ENCODE measurements at places on chromosomes 4 and X. TPM values are rescaled to one million over a fixed set of nuclear protein-coding genes. Genes with fewer than 3 reads are reported as not detected.

The HTR2C gene
- total RNA-seq = not detected

The DCAF8L2 gene
- total RNA-seq = not detected

The PTCHD1 gene
- total RNA-seq = 19.6 TPM

The CT45A6 gene
- total RNA-seq = not detected

The SPINK2 gene
- total RNA-seq = not detected

The PDE6B gene
- 0.41 TPM for total RNA-seq

The NPY5R gene
- total RNA-seq = not detected

The TRAPPC11 gene
- 47.6 TPM for total RNA-seq

The USP46 gene
- 5.0 TPM for total RNA-seq

The BGN gene
- 6.9 TPM for total RNA-seq

The MFAP3L gene
- total RNA-seq = 5.7 TPM

- H3K36me3 ChIP-seq = no peaks in the 10 kb centered on the region
- H3K27me3 ChIP-seq = no peaks in the 10 kb centered on the region
- no peak overlapping the region for H3K4me3 ChIP-seq
- peak overlapping the region; percentile 20 for H3K27ac ChIP-seq
These were observed 95.4 kb upstream of the MAML3 start for GRCh38 chr4:140249351-140249750.

DNA sequence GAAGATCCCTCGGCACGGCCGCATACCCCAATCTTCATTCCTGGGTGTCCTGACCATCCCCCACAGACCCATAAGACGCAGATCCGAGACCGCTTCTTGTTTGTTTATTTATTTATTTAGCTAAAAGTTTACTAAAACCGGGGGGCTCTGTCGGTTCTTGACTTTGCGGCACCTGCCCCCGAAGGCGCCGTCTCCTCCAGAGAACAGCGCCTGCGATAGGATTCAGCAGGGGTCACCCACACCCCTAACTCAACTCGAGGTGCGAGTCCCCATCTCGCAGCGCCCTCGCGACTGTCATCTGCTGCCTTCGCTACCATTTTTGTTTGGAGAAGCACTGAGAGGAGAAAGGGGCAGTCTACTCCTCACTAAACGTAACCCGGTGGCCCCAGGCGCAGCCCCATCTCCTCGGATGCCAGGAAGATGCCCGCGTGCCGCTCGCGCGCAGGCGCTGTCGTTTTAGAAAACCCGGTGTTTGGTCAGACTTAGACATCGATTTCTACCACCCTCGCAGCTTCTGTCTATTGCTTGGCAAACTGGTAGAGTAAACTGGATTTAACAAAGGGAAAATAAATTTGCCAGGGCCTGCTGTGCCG, 18.9 kb upstream of the GPR101 start:
- peak overlapping the region; percentile 41 for H3K4me3 ChIP-seq
- no peaks in the 10 kb centered on the region for H3K36me3 ChIP-seq
- DNase-seq = no peak
- no peak overlapping the region for H3K27ac ChIP-seq

GRCh38 chrX:2907295-2907694, 21.8 kb downstream of the ARSD start:
- H3K36me3 ChIP-seq = peaks cover 3% of the 10 kb centered on the region
- no peak overlapping the region for H3K27ac ChIP-seq

DNA sequence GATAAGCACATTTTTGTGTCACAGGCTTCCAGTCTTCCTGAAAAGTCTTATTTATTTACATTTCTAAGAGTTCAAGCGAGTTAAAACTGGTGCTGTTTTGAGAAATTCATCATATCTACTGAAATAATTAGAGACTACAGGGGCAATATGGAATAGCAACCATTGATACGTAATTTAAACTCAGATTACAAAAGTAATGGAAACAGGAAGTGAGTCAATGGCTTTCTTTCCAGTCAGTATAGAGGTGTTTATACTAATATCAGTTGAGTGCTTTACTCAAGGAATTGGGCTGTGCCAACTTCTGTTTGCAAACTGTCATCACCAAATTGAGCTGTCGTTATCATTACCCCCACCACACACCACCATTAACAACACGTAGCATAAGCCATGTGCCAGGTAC, 222.7 kb downstream of the COL25A1 start:
- peaks cover 12% of the 10 kb centered on the region for H3K4me1 ChIP-seq
- H3K36me3 ChIP-seq = no peaks in the 10 kb centered on the region
- no peak overlapping the region for H3K4me3 ChIP-seq

GRCh38 chr4:24578364-24578763, 6.0 kb downstream of the DHX15 start:
- no peaks in the 10 kb centered on the region for H3K4me1 ChIP-seq
- H3K27me3 ChIP-seq = no peaks in the 10 kb centered on the region
- no peak overlapping the region for H3K4me3 ChIP-seq
- H3K36me3 ChIP-seq = peaks cover 3% of the 10 kb centered on the region
- DNase-seq = no peak
- no peak overlapping the region for H3K27ac ChIP-seq

DNA sequence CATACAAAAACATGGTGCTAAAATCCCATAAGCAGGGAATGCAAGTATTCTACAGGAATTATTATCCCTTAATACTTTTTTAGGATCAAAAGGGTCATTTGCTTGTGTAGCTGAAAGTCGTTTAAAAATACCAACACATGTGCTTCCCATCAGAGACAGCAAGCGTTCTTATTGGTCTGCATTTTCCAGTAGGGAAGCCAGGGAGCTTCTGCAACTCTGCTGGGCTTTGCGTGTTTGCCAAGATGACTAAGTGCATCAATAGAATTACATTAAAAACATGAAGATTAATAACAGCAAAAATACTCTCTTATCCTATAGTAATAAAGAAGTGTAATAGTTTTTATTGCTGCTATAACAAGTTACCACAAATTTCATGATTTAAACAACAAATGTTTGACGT, 111.2 kb downstream of the QDPR start:
- H3K27me3 ChIP-seq = no peaks in the 10 kb centered on the region
- H3K36me3 ChIP-seq = no peaks in the 10 kb centered on the region
- no peak overlapping the region for H3K4me3 ChIP-seq
- no peaks in the 10 kb centered on the region for H3K4me1 ChIP-seq
- no peak overlapping the region for H3K27ac ChIP-seq
- DNase-seq = no peak

DNA sequence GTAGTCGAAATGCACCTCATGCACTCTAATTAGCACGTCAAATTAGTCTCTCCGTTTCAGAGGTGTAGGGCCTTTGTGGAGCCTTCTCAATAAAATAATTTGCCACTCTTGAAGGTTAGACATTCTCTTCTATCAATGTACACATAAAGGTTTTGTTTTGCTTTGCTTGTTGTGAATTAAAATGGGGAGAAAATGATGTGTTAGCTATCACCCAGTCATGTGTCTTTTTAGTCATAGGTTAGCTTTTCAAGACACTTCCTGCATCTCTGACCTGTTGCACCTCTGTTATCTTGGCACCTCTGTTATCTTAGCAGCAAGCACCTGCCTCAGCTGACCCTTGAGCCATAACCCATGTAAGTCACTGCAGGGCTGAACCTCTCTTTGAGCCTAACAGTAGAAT, 936 bp downstream of the TMEM144 start:
- no peak overlapping the region for H3K27ac ChIP-seq
- no peak overlapping the region for H3K4me3 ChIP-seq
- H3K36me3 ChIP-seq = no peaks in the 10 kb centered on the region

GRCh38 chr4:28835501-28835900, 1884.7 kb upstream of the PCDH7 start:
- no peak for DNase-seq
- H3K36me3 ChIP-seq = no peaks in the 10 kb centered on the region
- H3K4me1 ChIP-seq = no peaks in the 10 kb centered on the region
- no peak overlapping the region for H3K4me3 ChIP-seq
- no peaks in the 10 kb centered on the region for H3K27me3 ChIP-seq

DNA sequence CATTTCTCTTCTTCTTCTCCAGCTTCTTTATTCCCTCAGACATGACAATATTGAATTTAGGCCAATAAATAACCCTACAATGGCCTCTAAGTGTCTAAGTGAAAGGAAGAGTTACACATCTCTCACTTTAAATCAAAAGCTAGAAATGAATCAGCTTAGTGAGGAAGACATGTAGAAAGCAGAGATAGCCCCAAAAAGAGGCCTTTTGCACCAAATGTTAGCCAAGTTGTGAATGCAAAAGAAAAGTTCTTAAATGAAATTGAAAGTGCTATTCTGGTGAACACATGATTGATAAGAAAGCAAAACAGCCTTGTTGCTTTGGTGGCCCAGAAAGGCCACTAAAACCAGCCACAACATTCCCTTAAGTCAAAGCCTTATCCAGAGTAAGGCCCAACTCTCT, 146.2 kb upstream of the HHIP start:
- no peak overlapping the region for H3K4me3 ChIP-seq
- H3K27me3 ChIP-seq = no peaks in the 10 kb centered on the region
- DNase-seq = no peak
- no peaks in the 10 kb centered on the region for H3K4me1 ChIP-seq
- H3K36me3 ChIP-seq = no peaks in the 10 kb centered on the region

GRCh38 chr4:108398316-108398715, 222.1 kb upstream of the RPL34 start:
- DNase-seq = no peak
- H3K4me1 ChIP-seq = no peaks in the 10 kb centered on the region
- no peak overlapping the region for H3K27ac ChIP-seq
- H3K4me3 ChIP-seq = no peak overlapping the region
- no peaks in the 10 kb centered on the region for H3K36me3 ChIP-seq
- no peaks in the 10 kb centered on the region for H3K27me3 ChIP-seq

GRCh38 chr4:17705107-17705506, 76.3 kb downstream of the FAM184B start:
- H3K27me3 ChIP-seq = no peaks in the 10 kb centered on the region
- H3K27ac ChIP-seq = no peak overlapping the region
- DNase-seq = no peak

- H3K27ac ChIP-seq = no peak overlapping the region
- H3K4me1 ChIP-seq = no peaks in the 10 kb centered on the region
- H3K27me3 ChIP-seq = no peaks in the 10 kb centered on the region
- DNase-seq = no peak
These were observed 280.1 kb upstream of the ZFP42 start for GRCh38 chr4:187715466-187715865.

DNA sequence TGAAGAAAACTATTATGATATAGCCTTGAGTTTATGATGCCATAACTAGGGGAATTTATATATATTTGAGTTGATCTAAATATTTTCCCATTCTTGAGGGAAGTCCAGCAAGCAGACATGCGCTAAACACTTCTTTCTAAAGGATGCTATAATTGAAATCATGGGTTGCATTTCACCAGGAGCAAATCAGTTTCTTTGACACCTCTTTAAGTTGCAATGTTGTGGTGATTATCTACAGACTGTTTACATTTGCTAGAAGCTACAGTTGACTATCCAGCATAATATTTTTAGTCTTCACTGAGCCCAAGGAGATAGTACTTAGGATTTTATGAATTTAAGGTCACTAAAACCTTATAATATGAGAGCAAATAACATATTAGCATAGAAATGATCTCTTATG, 43.9 kb downstream of the ANAPC4 start:
- DNase-seq = no peak
- no peak overlapping the region for H3K27ac ChIP-seq
- H3K4me1 ChIP-seq = no peaks in the 10 kb centered on the region
- H3K4me3 ChIP-seq = no peak overlapping the region
- no peaks in the 10 kb centered on the region for H3K36me3 ChIP-seq

- H3K4me1 ChIP-seq = peaks cover 16% of the 10 kb centered on the region
- no peaks in the 10 kb centered on the region for H3K36me3 ChIP-seq
- H3K4me3 ChIP-seq = no peak overlapping the region
- no peak for DNase-seq
- H3K27me3 ChIP-seq = peaks cover 11% of the 10 kb centered on the region
These were observed 4.5 kb downstream of the HHIP start for GRCh38 chr4:144650311-144651005.

DNA sequence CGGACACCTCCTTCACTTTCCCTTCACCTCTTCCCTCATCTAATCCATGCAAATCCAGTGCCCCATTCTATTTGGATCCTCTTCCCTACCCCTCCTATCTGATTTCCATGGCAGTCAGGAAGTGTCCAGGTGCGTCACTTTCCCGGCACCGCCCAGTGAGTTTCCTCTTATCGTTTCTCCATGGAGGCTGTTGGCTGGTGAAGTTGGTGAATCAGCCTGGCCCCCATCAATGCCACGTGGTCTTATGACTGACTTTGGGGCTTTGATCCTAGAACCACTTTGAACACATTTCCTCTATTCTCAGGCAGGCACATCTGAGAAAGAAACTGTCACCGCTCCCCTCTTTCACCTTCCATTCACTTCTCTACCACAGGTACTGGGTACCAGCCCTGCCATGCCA, 137.8 kb downstream of the CEP135 start:
- H3K27me3 ChIP-seq = no peaks in the 10 kb centered on the region
- no peak overlapping the region for H3K4me3 ChIP-seq
- no peak for DNase-seq
- H3K4me1 ChIP-seq = no peaks in the 10 kb centered on the region
- no peak overlapping the region for H3K27ac ChIP-seq
- no peaks in the 10 kb centered on the region for H3K36me3 ChIP-seq

DNA sequence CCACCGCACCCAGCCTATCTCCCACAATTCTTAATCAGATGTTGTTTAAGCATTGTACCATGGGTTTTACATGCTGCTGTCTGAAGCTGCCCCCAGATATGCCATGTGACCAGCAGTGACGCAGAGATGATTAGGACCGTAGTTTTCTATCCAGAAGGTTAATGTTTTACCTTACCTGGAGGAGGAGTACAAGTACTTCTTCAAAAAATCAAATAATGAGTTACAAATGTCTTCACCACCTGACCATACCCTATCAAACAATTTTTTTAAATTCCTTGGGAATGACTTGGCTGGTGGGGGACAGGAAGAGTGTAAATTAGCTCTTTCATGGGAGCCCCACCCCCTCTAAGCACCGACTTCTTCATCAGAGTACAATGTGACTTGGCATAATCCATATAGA, 16.2 kb upstream of the SGMS2 start:
- H3K4me3 ChIP-seq = no peak overlapping the region
- no peaks in the 10 kb centered on the region for H3K36me3 ChIP-seq
- H3K4me1 ChIP-seq = no peaks in the 10 kb centered on the region
- H3K27me3 ChIP-seq = no peaks in the 10 kb centered on the region
- no peak overlapping the region for H3K27ac ChIP-seq

DNA sequence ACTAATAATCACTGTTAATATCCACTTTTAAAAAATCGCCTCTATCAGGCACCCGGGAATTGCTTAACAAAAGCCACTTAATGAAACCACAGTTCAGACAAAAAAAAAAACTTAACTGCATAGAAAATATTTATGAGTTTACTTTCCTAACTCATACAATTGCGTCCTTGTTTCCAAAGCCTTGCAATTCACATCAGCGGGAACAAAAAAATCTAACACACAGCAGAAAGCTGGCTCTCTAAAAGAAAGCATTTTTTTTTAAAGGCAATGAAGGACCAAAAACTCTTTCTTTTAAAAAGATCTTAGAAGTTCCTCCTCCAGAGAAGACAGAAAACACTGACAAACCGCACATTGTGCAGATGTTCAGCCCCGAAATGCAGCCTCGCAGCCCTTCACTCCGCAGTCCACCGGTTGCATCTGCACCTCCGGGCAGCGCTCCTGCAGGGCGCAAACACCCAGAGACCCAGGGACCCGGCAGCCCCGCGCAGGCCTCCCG, 812 bp downstream of the FAT1 start:
- no peaks in the 10 kb centered on the region for H3K27me3 ChIP-seq
- H3K4me1 ChIP-seq = peaks cover 17% of the 10 kb centered on the region
- peak overlapping the region; percentile 88 for H3K4me3 ChIP-seq
- H3K27ac ChIP-seq = peak overlapping the region; percentile 87
- no peaks in the 10 kb centered on the region for H3K36me3 ChIP-seq
- peak; percentile 76 for DNase-seq

- DNase-seq = no peak
- no peak overlapping the region for H3K27ac ChIP-seq
- no peaks in the 10 kb centered on the region for H3K4me1 ChIP-seq
- peaks cover 26% of the 10 kb centered on the region for H3K36me3 ChIP-seq
- no peaks in the 10 kb centered on the region for H3K27me3 ChIP-seq
These were observed 3.3 kb downstream of the CDK16 start for GRCh38 chrX:47221756-47222155.

All from sigmoid colon (tissue), 7 donors.